Stimulated activated CD8-positive, alpha-beta memory T cell treated with anti-CD3 and anti-CD28 coated beads, Interleukin-4, amount 100 ng/mL, for 1 hour (primary cell): ENCODE measurements at places on chromosomes 1 and 21.

DNA sequence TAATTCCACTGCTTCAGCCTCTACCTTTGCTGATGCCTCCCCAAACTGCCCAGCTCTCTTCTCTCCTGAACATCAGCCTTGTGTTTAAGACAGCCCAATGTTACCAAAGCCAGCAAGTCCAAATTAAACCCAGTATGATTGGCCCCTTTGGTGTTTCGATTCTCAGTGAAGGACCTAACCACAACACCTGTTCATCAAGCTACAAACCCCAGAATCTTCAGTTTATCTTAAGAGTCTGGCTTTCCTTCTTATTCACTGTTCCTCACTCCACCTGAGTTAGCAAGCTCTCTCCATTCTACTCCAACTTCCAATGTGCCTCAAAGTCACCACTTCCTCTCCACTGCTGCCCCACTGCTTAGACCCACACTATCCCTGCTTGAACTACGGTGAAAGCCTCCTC lies 25.5 kb upstream of the ITPKB start:
- no peak for DNase-seq

DNA sequence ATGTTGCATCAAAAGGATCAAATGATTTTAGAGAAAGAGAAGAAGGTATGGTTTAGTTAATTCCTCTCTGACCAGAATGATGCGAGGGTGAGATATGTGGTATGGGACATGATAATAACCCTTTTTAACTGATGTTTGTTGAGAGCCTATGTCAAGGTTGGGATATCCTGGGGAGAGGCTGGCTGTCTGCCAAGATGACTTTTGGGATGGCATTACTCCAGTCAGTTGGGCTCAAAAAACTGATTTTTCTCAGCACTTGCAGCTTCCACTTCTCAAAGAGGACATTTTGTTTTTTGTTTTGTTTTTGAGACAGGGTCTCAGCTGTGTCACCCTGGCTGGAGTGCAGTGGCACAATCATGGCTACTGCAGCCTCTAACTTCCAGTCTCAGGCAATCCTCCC lies 17.7 kb upstream of the STX12 start:
- DNase-seq = no peak

GRCh38 chr21:29991624-29992023 lies 51.8 kb upstream of the GRIK1 start:
- DNase-seq = no peak

DNA sequence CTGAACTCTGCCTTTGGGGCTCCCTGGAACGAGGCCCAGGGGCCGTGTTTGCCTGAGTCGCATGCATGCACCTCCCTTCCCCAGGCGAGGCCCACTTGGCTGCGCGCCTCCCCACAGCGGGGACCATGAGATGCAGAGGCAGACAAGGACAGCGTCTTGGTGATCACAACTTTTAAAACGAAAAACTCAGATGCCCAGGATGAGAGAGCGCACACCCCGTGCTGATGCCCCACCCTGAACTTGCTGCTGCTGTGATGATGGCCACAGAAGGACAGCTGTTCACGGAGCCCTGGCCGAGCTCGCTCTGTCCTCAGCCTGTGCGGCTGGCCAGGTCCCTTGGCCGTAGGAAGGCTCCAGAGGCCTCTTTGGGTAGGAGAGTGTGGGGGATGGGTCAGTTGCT lies 11.4 kb upstream of the PRMT2 start:
- no peak for DNase-seq

- DNase-seq = no peak
Measured at GRCh38 chr21:42313501-42313969, 1.7 kb downstream of the TFF3 start.

- no peak for DNase-seq
Measured at GRCh38 chr1:201113451-201114244, 1.4 kb upstream of the CACNA1S start.

DNA sequence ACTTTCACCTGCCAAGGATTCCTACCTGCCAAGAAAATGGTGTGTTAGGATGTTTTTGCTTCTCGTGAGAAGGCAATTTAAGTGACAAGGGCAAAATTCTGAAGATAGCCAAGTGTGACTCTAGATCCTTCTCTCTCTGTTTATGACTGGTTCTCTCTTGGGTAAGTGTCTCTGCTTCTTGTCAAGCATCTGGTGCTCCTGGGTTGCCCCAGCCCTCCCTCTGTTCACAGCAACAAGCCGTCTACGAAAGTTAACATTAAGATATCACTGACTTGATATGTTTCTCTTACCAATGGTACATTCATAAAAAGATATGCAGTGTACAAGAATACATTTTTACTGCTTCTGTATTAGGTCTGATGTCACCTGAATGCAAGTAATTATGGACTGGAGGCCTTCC lies 55.4 kb downstream of the PROX1 start:
- no peak for DNase-seq

DNA sequence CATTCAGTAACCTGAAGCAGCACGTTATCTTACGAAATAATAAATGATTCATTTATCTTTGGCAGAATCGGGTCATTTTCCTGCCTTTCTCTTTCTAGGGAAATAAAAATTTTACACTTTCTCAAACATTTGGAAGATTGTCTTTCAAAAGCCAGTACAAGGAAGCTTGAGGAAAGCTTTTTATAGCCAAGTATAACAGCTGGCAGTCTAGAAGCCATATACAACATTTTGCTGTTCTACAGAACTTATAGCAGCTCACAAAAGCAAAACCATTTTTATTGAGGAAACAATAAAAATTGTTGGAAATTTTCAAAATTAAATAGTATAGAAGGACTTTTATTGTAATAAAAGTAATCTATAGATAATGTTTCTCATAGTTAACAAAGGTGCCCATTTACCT lies 448.6 kb downstream of the SMYD3 start:
- DNase-seq = no peak

DNA sequence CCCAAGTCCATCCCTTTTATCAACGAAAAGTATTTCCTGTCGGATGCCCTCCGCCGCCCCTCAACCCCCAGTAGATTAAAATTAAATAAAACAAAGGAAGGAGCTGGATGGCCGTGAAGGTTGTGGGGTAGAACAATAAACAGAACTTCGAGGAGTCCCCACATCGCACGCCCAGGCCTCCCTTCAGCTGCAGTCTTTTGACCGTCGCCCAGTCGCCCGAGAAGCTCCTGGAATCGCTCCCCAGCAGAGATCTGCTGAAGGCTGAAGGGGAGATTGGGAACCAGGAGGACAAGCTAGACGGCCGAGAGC lies 905 bp downstream of the BARHL2 start:
- DNase-seq = no peak

GRCh38 chr1:170685166-170685565 lies 21.2 kb downstream of the PRRX1 start:
- DNase-seq = no peak

- DNase-seq = no peak
Measured at GRCh38 chr1:15249081-15249480, 2.1 kb downstream of the FHAD1 start.
